Foreskin fibroblast (primary cell): ENCODE measurements at places on chromosomes 1 and 21.
A peak's percentile ranks its signal among the peaks of the same experiment; 100 is the strongest.

GRCh38 chr1:116538544-116538943, 32.3 kb downstream of the CD58 start:
- DNase-seq: peak; percentile 71

- peak; percentile 8 for DNase-seq
Measured at GRCh38 chr1:38131024-38131585, 84.5 kb upstream of the POU3F1 start.

DNA sequence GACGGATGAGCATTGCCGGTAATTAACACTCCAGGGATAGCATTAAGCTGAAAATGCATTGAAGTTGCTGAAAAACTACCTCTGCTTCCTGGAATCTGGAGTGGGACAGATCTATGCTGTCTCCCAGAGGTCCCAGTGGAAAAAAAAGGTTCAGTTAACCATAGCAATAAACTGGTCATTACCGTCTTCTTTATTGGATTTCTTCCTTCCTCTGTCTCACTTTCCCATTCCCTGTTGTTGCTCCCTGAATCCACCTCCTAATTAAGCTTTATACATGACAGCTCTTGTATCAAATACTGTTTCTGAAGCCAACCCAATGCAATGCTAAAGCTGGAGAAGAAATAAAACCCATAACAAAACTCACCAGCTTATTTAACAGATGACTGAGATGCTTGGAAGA, 1805.9 kb downstream of the NCAM2 start:
- no peak for DNase-seq

- DNase-seq: no peak
Measured at GRCh38 chr1:15099441-15100120, 54.0 kb upstream of the TMEM51 start.

DNA sequence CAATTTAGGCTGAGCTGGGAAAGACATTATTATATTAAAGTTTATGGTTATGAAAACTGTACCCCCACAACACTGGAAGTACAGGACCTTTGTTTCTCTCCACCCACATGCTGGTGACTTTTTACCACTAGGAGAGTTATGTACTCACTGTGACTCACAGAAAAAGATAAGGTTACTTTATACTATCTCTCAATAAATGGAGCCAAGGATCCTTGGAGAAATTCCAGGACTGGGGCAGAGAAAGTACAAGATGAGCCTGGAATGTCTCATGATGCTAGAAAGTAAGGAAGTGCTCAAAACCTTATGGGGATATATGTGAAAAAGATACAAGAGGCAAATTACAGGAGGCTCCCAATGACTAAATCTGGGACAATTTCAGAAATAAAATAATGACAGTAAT, 63.9 kb upstream of the C1orf105 start:
- DNase-seq: peak; percentile 84

DNA sequence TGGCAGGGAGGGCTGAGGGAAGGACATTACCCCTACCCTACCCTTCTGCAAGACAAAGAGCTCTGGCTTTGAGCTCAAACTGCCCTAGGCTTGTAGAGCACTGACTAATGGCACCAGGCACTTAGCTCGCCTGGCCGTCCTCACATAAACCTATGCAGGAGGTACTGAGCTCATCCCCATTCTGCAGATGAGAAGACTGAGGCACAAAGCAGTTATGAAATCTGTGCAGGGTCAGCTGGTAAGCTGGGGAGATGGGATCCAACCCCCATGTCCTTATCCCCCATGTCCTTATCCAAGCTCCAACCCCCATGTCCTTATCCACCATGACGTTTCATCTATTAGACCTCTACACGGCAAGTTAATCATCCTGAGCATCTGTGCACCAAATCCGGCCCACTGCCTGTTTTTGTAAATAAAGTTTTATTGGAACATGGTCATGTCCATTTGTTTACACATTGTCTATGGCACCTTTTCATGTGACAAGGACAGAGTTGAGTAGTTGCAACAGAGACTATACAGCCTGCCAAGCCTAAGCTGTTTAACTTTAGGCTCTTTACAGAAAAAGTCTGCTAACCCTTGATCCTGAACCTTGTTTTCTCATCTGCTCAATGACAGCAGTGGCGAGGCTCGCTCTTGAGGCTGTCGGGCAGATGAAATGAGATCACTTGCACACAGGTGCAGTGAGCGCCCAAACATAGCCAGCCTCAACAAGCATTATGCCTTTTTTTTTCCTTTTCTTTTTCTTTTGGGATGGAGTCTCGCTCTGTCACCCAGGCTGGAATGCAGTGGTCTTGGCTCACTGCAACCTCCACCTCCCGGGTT, 86.8 kb downstream of the FBXO2 start:
- DNase-seq: no peak

DNA sequence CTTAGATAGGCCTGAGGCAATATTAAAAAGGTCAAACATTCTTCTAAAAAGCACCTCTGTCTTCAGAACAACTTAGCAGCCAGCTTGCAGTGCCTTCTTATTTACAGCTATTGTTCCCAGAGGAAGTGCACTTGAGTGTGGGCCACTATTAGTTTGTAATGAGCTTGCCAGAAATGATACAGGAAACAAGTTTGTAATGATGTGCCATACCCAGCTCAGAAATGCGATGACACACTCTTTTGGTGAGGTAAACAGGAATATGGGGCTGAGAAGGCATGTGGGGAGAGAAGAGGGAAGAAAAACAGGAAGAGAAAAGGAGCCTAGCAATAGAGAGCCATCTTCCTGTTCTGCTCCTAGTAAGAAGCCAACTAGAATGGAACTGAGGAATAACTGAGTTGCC, 295.4 kb downstream of the AGBL4 start:
- DNase-seq: no peak

DNA sequence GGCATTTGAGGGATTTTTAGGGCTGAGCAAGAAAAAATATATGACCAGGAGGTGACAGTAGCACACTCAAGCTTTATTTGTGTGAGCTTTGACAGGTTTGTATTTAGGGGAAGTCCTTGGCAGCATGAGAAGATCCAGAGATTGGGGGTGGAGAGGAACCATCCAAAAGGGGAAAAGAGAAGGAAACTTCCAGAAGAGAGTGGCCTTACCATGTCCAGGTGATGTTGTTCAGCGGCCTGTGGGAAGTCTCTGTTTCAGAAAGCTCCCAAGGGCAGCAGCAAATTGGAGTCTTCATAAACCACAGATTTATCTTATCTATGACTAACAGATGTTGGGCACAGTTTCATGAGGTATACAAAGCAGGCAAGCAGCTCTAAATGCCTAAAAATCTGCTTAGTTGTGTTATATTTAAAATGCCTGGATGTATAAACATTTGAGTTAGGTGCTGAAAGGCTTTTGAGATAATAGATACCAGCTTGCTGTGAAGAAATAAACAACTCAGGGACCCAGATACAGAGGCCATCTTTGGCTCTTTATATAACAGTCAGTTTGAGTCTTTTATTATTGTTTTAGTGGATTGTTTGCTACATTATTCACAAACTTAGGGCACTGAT, 21.2 kb upstream of the ADAR start:
- no peak for DNase-seq

DNA sequence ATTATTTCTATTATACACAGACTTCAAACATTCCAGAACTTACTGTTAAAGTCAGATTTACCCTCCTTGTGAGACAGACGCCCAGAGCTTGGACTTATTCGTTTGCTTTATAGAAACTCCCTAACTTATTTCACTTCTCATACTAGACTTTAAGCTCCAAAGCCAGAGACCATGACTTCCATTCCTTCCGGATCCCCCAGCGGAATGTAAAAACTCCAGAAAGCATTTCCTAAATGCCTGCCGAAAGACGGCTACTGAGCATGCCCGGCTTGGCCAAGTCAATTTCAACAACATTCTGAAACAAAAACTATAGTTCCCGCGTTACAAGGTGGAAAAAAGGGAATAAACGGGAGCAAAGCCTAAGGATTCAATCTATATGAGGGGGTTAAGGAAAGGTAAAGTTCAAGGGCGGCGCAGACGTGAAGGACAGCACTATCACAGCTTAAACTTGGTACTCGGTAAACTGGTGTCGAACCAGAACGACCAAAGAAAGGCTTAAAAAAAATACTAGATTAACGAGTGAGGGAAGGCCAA, 1.1 kb downstream of the USP48 start:
- peak; percentile 69 for DNase-seq

DNA sequence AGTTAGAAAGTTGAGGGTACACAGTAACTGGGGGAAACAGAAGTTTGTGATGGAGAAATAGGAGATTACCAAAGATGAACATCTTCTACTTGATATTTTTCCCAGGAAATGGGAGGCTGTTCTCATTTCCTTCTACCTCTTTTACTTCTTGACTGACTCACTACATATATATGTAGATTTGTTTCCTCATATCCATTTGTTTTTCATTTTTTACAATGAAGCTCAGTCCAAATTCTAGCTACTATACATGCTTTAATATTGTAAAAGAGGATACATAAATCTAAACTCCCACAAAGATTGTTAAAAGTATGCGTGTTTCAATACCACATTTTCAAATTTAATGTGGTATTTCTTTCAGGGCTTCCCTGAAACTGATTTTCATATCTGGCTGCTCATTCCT, 366.6 kb upstream of the NCAM2 start:
- no peak for DNase-seq

DNA sequence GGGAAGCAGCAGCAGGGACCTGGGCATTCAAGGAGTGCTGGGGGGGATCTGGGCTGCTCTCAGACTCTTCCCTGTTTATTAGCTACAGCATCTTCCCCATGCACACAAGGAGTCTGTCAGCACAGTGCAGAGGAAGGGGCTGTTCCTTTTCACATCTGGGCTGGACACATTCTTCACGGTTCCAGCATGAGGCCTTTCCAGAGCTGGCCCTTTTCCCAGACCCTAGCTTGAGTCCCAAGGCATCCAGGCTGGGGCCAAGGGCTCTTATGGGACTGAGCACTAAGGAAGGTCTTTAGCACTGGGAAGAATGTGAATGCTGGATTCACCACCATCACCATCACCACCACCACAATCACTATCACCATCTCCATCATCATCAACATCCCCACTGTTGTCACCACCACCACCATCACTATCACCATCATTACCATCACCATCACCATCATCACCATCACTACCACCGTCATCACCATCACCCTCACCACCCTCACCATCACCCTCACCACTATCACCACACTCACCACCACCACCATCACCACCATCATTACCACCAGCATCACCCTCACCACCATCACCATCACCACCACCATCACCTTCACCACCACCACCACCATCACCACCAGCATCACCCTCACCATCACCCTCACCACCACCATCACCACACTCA, 28.4 kb downstream of the PARK7 start:
- no peak for DNase-seq

DNA sequence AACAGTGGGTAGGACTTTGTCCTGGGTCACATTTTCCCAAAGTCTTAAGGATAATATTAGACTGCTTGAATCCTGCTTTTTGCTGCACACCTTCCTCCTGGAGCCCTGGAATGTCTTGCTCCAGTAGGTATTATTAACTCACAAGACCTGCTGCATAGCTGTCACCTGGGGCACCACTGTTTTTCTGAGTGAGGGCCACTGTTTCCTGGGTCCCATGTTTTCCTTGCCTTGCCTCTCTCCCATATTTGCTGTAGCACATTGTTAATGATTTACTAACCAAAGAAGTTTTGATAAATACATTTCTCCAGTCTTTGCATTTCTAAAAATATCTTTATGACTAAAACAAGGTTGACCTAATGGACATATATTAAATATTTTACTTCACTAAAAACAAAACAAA, 22.5 kb upstream of the FCAMR start:
- DNase-seq: no peak

GRCh38 chr1:179779645-179780272, 36.7 kb downstream of the FAM163A start:
- peak; percentile 22 for DNase-seq

DNA sequence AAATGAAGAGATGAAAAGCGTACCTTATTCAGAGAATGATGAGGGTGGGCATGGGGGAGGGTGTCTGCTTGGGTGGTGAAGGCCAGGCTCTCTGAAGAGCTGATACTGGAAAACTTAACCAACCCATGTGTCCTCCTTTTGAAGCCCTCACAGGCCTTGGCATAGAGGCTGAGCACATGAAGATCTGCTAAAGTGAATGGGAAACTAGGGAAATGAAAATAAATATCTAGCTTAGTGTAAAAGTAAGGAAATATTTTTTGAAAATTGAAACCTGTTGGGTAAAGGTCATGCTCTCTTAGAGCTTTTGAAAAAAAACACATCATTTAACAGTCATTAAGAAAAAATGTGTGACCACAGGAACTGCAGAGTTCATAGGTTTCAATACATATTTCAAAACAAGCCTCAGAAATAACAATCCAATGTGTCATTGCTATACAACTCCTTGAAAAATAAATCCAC, 40.5 kb upstream of the RALGPS2 start:
- peak; percentile 88 for DNase-seq
